ENCODE measurements at places on chromosomes 1 and 21.

DNA sequence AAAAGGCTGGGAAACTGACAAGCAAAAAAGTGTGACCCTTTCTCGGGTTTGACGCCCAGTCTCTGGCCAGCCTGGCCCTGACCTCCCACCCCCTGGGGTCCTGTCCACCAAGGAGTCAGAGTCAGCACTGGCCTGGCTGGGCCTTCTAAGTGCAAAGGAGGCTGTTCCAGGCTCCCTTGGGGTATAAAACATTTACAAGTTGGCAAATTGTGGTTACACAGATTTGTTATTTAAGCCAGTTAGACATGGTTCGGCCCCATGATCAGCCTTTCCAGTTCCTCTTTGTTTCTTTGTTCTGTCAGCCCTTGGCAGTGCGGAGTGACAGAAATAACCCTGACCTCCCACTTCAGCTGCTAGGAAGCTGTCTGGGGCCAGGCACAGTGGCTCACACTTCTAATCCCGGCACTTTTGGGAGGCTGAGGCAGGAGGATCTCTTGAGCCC, 161.6 kb upstream of the RAB4A start:
- no peak for DNase-seq

DNA sequence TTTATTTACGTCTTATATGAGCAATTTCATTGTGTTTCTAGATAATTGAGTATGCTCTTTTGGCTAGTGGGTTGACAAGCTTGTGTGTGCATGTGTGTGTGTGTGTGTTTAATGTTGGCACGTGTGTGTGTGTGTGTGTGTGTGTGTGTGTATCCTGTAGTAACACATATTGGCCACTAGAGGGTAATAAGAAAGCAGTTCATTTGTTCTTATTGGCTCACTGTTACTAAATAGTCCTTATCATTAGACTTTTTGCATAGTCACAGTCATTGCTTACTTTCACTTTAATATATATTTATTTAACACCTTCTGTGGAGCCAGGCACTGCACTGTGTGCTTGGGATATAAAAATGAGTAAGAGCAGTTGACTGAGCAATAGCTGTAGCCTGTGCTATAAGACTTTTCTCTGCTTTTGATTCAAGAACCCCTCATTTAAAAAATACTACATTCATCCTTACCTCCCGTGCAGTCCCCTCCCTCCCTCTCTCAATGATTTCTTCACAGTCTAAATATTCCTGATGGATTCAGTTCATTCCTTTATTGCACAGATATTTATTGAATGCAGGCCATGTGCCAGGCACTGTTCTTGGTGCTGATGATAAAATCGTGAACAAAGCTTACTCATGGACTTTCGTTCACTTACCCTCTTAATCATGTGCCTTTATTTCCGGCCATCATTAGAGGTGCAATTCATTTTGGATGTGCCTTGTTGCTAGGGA, 96.7 kb downstream of the DYRK1A start:
- DNase-seq: peak; percentile 35

GRCh38 chr1:106688446-106688845, 368.0 kb upstream of the PRMT6 start:
- no peak for DNase-seq

GRCh38 chr21:39397646-39398385, 47.8 kb downstream of the LCA5L start:
- DNase-seq: no peak

DNA sequence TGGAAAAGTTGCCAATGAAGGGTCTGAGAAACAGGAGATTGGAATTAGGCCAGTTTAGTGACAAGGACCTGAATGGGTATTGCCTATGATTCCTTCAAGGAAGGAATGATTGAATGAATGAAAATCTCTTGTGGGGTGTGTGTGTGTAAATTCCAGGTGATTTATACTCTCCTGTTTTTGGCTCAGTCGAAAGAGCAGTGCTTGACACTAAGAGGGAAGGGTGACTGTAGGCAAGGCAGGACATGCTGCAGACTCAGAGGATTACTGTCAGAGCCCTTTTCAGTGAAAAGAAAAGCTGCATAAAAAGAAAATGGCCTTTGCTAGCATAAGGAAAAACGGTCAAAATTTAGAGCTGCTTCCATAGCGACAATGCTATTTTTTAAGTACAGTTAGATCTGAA, 30.1 kb downstream of the C1orf21 start:
- no peak for DNase-seq

DNA sequence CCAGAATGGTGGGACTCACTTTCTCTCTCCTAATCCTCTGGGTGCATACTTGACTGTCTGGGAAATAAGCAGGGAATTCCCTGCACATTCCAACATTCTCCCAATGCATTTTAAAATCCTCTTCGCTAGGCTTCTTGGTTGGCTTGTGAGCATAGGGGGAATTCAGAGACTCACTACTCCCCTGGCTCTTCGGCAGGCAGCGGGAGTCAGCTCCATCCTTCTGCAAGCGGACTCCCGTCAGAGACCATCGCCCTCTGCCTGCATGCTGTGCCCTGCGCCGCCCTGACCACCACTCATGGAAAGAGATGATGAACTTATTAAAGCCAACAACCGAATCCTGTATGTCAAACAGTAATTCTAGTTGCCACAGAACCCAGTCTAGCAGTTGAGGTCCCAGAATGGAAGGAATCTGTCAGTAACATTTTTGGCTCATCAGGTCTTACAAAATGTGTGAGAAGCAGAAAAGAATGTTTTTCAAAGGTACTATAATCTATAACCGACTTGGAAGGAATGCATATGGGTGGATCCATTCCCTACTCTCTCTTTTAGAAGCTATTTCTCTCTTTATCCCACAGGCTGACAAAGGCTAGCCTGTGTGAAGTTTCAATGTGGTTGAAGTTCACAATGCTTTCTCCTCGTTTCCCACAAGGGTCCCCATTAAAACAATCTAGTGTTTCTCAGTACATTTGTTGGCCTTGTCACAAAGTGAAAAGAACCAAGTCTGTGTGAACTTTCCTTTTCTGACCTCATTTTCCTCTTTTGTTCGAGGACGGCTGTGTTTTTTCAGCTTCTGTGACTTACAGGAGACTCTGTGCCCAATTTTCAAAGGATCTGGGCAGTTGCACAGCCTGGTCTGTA, 119.1 kb upstream of the ADAR start:
- no peak for DNase-seq

GRCh38 chr21:17900281-17900989, 81.3 kb upstream of the C21orf91 start:
- no peak for DNase-seq

DNA sequence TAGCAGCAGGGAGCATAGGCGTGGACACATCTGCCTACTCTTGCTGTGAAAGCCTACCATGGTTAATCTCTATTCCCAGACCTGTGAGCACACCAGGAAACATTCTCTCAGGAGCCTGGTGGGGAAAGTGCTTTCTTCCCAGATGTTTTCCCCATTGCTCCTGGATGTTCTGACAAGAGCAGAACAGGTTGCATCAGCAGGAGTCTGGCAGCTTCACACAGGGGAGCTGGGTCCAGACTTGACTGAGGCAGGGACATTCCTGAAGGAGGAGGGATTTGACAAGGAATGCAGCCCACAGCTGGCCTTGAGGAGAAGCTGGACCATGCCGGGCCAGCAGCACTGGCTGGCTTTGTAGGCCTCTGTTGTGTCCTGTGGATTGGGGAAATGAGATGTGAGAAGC, 21.0 kb upstream of the ARTN start:
- DNase-seq: no peak

DNA sequence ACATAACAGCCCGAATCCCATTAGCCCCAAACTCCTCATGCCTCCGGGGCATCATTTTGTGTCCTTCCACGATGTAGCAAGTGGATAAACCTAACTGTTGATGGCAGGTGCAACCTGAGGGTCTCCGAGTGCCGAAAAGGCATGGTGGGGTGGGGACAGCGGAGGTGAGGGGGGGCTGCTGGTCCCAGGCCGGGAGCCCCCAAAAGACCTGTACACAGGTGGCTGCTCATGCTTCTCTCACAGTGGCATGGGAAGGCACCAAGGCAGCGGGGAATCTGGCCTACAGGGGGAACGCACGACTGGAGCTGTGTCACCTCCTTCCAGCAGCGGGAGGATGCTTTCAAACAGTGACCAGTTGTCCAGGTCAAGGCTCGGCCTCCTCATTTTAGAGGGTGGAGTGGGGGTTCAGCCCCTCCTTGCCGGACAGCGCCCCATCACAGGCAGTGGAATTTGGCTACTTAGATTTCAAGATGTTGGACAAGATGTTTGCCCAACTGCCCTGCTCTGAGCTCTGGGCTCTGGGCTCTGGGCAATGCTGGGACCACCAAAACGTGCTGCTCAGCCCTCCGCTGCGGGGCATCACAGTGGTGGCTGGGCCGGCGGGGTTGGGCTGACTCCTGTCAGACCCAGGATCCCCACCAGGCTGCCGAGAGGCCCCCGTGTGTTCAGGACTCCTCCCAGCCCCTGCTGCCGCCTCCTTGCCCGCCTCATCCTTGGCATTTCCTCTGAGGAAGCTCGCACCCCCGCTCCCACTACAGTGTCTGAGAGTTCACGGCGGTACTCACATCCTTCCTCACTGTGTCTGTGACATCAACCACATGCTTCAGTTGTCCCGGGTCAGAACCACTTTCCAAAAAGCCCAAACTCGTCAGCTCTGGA, 7.6 kb downstream of the DNMT3L start:
- DNase-seq: no peak
